Activated effector memory CD4-positive, alpha-beta T cell treated with Interleukin-2 at 50 U/mL for 16 hours (primary cell): ENCODE measurements at places on chromosomes 1 and 21.

GRCh38 chr1:116498789-116499628, 71.8 kb downstream of the CD58 start:
- no peak for DNase-seq

- DNase-seq, result no peak
These were observed 15.8 kb downstream of the CAMK2N1 start for GRCh38 chr1:20470194-20470593.

- no peak for DNase-seq
These were observed 22.0 kb downstream of the SELL start for GRCh38 chr1:169689395-169689794.

DNA sequence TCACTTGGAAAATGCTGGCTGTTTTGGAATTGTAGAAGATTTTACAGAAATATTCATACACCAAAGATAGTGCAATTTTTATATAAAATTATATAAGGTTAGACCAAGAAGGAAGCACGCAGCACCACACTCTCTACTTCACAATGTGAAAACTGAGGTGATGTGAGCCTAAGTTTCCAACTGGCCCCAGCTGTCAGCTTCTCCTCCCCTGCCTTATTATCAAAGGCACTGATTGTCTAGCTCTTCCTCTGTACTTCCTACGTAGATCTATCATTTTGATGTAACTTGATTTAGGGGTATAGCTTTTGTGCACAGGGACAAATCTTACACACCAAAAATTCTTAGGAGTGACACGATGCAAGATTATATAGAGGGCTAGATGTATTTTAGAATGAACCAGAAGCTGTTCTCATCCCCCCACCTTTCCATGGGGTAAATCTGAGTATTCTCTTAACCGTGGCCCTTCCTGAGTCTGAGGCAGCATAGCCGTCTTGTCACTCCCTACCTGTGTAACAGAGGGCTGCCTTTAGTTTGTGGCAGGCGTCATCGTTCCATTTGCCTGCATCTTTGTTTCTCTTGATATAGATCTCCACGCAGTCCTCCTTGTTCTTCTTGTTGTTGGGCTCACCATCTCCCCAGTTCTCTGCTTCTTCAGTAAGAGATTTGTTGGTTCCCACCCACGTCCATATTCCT, 3.4 kb downstream of the SELL start:
- no peak for DNase-seq

DNA sequence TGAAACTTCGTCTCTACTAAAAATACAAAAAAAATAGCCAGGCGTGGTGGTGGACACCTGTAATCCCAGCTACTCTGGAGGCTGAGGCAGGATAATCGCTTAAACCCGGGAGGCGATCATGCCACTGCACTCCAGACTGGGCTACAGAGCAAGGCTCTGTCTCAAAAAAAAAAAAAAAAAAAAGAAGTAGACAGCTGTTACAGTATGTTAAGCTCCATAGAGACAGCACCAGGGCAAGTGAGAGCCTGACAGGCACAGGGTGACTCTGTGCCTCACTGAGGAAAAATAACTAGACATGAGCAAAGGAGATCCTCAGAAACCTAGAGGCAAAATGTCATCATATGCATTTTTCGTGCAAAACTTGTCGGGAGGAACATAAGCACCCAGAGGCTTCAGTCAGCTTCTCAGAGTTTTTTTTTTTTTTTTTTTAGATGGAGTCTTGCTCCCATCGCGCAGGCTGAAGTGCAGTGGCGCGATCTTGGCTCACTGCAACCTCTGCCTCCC, 9.0 kb upstream of the PRDX1 start:
- no peak for DNase-seq

- no peak for DNase-seq
These were observed 29.0 kb downstream of the TGFBR3 start for GRCh38 chr1:91856996-91857395.

DNA sequence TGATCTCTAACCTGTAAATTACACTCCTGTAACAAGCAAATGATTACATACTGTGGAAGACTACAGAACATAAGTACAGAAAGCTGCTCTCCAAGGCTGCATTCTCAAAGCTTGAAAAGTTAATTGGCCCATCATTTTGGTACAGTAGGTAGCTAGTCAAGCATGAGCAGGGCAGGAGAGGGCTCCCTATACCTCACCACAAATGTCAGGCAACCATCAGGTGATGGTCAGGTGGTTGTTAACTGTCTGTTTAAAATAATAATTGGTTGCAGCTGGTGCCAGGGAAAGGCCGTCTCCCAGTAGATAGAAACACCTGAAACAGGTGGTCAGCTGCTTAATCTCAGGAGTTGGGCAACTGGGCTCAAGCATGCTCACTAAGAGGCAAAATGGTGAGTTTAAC, 13.1 kb upstream of the SLC1A7 start:
- no peak for DNase-seq

DNA sequence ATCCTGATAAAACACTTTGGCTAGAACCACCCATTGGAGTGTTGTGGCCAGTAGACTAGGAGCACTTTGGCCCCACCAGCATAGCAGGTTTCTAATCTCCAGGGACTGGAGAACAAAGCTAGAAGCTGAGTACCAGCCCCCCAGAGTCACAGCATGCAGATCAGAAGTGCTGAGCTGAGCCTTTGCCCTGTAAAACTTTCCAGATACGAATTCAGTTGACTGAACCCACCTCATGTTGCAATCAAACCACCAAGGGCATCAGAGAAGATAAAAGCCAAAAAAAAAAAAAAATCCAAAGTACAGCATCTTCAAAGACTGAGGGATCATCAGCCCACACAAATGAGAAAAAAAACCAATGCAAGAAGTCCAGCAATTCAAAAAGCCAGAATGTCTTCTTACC, 8.7 kb upstream of the CD53 start:
- no peak for DNase-seq

GRCh38 chr1:84758968-84759491, 68.8 kb upstream of the SSX2IP start:
- no peak for DNase-seq
